ENCODE measurements at places on chromosomes 11 and 22.

DNA sequence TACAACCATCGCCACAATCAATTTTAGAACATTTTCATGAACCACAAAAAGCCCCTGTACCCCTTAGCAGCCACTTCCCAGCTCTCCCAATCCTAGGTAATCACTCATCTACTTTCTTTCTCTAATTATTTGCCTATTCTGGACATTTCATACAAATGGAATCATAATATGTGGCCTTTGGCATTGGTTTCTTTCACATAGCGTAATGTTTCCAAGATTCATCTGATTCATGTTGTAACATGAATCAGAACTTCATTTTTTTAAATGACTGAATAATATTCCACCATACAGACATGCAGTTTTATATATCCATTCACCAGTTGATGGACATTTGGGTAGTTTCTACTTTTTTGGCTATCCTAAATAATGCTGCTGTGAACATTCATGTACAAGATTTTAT lies 56.2 kb upstream of the RCN1 start:
- no peak for DNase-seq

- DNase-seq = no peak
Observed at GRCh38 chr11:33622186-33622585, 78.4 kb downstream of the C11orf91 start.

- no peak for DNase-seq
Observed at GRCh38 chr22:48749555-48750227, 1078.0 kb downstream of the BRD1 start.

- no peak for DNase-seq
Observed at GRCh38 chr11:76560219-76560618, 110.3 kb downstream of the LRRC32 start.

- no peak for DNase-seq
Observed at GRCh38 chr11:108289699-108290098, 66.8 kb downstream of the ATM start.

DNA sequence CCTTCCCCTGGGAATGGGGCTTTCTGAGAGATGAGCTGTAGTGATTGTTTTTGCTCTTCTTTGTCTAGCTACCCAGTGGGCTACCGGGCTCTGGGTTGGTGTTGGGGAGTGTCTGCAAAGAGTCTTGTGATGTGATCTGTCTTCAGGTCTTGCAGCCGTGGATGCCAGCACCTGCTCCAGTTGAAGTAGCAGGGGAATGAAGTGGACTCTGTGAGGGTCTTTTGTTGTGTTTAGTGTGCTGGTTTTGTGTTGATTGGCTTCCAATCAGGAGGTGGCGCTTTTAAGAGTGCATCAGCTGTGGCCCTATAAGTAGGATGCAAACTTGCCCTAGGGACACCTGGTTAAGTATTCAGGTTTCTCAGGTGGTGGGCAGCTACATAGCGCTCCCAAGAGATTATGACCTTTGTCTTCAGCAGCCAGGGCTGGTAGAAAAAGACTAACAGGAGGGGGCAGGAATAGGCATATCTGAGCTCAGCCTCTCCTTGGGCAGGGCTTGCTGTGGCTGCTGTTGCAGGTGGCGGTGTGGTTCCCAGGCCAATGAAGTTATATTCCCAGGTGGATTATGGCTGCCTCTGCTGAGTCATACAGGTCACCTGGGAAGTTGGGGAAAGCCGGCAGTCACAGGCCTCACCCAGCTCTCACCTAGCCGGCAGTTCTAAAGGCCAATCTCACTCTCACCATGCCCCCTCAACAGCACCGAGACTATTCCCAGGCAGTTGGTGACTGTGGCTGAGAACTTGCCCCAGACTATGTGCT lies 315.7 kb upstream of the C11orf87 start:
- DNase-seq = no peak

DNA sequence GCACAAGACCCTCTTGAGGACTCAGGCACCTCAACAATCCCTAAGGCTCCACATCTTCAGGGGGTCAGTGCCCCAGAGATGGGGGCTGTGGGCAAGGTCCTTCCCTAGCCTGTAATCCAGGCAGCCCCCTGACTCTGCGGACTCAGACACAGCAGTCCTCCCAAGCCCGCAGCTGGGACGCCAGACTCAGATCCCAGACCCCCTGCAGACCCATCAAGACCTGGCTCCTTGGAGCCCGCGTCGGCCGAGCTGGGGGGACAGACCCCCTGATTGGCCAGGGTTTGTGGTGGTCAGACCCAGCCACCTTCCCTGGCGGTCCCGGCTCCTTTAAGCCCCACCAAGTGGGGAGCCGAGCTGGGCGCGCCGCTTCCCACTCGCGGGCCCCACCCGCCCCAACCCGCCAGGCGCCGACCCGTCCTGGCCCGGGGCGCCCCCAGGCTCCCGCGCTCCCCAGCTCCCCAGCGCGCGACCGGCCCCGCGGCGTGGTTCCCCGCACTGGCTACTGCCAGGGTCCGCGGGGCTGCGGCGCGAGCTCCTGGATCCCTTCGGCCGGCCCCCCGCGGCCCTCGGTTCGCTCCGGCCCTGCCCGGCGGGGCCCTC lies 458 bp downstream of the OSBPL5 start:
- DNase-seq = no peak

DNA sequence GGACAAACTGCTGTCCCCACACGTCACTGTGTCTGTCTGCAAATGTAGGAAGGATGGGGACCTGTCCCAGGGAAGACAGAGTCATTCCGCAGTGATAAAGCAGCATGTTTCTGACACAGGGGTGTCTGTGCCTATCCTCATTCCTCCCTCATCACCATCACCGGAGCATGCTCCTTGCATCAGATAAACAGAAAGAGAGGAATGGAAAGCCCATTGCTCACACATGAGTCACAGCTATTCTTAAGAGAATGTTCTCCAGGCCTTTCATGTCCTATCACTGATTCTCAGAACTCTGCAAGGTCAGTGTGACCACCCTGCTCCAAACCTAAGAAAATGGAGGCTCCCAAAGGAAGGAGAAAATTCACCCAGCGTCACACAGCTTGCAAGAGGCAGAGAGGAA lies 38.9 kb downstream of the ZNF195 start:
- no peak for DNase-seq

- DNase-seq = no peak
Observed at GRCh38 chr11:74025467-74026166, 16.7 kb upstream of the UCP3 start.

DNA sequence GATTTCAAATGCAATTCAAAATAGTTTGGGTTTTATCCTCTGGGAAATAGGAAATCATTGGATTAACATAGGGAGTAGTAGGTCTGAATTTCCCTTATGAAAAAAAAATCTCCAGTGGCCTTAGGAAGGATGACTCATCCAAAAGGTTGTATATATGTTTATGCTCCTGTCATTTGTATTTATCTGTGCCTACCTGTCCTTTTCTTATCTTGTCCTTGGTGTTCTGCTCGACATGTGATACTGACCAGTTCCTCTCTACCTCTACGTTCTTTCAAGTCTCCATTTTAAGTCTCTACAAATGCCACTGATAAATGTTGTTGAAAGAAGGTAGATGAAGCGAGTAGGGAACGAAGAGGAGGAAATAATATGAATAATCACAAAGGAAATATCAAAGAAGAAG lies 3.0 kb upstream of the SOX6 start:
- DNase-seq = no peak

GRCh38 chr11:107591378-107592230 lies 657 bp downstream of the ELMOD1 start:
- no peak for DNase-seq

- DNase-seq = no peak
Observed at GRCh38 chr11:125662689-125663088, 18.0 kb downstream of the ACRV1 start.

GRCh38 chr11:113985906-113986305 lies 11.0 kb downstream of the HTR3A start:
- DNase-seq = no peak

GRCh38 chr11:118074785-118075184 lies 2.1 kb upstream of the TMPRSS4 start:
- no peak for DNase-seq

GRCh38 chr22:49368221-49368975 lies 459.3 kb downstream of the BRD1 start:
- DNase-seq = no peak

GRCh38 chr11:65425971-65426838 lies 3.6 kb downstream of the NEAT1 start:
- DNase-seq = no peak

DNA sequence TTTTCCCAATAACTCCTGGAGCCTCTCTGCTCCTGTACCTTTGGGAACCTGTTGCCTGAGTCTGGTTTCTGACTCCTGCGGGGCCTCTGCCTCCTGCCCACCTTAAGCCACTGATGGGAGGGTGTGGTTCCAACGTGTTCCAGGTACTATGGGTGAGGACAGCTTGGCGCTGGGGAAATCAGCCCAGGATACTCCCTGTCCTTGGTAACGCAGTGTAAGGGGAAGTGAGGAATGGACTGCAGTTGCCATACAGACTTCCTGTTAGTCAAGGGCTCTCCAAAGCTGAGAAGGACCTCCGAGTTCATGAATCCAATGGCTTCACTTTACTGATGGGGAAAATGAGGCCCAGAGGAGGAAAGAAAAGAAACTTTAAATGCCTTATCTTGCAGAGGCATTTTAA lies 1.2 kb upstream of the MARK2 start:
- no peak for DNase-seq

DNA sequence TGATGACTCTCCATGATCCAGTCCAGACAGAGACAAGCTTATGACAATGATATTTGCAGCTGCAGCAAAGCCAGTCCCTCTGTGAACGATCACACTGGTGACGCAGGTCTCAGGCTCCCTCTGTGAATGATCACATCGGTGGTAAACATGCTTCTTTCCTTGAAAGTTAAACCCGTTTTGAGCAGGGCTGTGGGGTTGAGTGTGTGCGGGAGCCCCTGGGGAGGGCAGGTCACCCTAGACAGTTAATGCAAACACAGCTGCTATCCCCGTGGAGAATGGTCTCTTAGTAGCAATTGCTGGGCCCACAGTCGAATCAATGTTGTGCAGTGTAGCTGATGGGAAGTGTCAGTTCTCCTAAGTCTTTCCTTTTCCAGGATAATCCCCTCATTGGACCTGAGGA lies 71.0 kb upstream of the KIRREL3 start:
- no peak for DNase-seq

DNA sequence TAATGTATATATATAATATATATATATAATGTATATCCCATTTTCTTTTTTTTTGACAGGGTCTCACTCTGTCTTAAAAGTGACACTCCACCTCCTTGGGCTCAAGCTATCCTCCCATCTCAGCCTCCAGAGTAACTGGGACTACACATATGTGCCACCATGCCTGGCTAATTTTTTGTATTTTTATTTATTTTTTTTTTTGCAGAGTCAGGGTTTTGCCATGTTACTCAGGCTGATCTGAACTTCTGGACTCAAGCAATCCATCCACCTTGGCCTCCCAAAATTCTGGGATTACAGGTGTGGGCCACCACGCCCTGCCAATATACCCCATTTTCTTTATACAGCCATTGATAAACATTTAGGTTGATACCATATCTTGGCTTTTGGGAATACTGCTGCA lies 33.9 kb upstream of the SLC22A24 start:
- DNase-seq = no peak

DNA sequence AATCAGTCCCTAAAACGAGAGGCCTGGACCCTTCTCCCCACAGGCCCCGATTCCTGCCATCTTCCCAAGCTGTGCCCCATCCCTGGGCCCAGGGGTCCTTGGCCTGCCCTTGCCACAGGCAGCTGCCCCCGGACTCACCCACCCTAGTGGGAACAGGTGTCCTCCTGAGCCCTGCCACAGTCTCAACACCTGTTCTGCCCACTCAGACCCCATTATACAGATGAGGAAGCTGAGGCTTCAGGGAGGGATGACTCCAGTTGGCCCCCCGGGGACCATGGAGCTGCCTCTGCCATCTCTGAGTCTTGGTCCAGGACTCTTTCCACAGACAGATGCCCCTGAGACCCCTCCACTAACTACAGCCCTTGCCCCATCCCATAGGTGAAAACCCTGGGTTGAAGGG lies 15.9 kb downstream of the MYBPC3 start:
- DNase-seq = no peak

DNA sequence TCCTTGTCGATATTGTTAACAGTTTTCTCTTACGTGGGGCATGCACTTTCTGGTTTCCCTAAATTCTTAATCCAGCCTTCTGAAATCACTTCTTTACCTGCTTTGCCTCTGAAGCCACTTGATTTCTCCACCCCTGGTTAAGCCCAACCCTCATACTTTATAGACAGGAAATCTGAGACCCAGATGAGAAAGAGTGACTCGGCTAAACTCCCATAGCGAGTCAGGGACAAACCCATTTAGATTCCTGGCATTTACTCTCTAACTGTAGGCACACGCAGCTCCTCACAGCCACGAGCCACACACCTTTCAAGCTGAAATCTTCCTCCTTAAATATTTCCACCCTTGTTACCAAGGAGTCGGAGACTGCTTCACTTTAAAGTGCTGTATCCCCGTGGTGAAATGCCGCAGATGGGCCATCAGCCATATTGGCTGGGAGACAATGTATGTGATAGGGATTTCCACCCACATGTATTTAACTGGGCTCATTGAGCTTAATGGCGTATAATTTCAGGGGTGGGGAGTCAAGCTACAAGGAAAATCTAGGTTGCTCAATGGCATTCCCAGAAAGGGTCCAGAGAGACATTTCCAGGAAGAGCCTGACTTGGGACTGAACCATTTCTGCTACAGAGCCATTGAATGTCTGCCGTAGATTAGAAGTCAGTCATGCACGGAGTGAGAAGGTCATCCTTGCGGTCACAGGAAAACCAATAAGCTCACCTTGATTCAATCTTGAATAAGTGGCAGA lies 49.9 kb upstream of the GRK3 start:
- DNase-seq = no peak

- no peak for DNase-seq
Observed at GRCh38 chr11:110029714-110030113, 63.5 kb upstream of the ZC3H12C start.

GRCh38 chr22:29314537-29315285 lies 786 bp downstream of the RASL10A start:
- DNase-seq = no peak

DNA sequence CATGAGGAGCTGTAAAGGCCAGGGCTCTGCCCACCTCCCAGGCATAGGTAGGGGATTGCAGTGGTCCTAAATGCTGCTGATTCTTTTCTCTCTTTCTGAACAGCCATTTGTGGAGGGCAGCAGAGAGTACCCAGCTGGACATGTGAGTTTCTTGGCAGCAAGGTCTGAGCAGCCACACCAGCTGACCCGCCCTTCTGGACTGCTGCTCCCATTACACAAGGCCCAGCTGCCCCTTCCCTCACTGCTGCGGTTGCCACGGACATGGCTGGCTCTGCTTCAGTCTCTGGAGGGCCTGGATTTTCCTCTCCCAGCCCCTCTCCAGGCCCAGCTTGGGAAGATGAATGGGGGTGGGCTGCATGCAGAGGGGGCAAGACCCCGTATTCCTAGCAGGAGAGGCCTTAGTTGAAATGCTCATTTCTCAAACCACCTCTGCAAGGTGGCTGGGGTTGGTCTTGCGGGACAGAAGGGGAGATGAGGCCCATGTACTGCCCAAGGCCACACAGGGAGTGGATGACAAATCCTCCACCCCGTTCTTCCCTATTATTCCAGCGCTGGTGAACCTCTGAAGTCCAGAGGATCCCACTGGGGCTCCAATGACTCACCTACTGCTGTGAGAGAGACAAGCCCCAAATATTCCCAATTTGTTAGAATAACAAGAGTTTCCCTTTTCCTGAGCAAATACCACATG lies 4.6 kb downstream of the LGALS12 start:
- DNase-seq = no peak
